Osteoblast (primary cell): ENCODE measurements at places on chromosomes 7 and 10. TPM values are rescaled to one million over a fixed set of nuclear protein-coding genes. Genes with fewer than 3 reads are reported as not detected.
A peak's percentile ranks its signal among the peaks of the same experiment; 100 is the strongest.

Gene CDHR1
- under 0.01 TPM in 1 of 2 replicates, not detected in the other for total RNA-seq

Gene ARHGAP22
- 45.6 and 50.1 TPM in 2 replicates for total RNA-seq

DNA sequence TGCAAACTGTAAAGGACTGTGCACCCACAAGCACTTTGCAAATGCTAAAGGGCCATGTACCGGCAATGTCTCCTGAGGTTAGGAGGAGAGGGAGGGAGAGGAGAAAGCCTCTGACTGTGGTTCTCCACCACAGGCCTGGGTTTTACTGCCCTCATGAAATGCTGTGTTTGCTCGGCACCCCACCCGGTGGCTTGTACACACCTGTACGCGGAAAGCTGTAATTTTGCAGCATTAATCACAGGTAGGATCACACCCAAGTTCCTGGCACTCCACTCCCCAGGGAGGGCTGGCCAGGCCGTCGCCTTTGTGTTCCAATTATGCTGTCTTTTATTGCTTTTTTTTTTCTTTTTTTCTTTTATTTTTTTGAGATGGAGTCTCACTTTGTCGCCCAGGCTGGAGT, 78.5 kb upstream of the MYL10 start:
- no peak for DNase-seq

DNA sequence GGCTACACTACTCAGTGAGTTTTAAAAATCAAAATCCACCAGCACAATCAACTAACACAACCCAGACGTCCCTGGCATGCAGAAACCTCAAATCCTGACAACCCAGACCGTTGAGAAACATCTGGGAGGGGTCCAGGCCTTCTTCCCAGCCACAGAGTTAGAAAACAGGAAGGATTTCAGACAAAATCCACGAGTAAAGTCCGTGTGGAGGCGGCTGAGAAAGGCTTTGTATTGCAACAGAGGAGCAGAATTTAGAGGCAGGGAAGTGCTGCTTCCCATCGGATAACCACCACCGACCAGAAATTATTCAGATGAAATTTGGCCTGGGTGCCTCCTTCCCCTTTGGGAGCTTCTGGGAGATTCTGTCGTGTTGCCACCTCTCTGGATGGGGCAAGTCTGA, 61.5 kb downstream of the TNS3 start:
- DNase-seq = peak; percentile 92

DNA sequence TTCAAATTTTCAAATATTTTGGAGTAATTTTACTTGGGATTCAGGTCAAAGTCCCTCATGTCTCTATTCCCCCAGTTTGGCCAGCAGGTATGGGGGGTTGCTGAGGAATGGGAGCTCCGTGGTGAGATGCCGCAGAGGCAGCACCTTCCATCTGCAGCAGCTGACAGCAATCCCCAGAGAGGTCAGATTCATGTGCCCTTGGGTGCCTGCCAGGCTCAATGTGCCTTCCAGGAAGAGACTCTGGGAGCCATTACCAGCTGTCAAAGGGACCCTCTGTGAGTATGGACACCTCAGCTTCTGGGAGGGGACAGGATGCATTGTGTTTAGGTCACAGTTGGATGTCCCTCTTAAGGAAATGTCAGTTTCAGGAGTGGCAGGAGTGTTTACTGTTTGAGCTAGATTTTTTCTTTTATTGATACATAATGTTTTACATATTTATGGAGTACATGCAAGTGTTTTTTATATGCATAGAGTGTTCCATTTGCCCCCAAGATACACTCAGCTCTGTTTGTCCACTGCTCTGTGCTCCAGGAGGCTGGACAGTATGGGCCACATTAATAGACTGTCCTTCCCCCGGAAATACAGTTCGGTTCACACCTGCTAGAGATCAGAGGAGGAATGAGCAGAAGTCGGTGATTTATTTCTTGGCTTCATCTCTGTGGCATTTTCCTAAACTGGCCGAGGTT, 75.3 kb upstream of the GRB10 start:
- no peak for DNase-seq

DNA sequence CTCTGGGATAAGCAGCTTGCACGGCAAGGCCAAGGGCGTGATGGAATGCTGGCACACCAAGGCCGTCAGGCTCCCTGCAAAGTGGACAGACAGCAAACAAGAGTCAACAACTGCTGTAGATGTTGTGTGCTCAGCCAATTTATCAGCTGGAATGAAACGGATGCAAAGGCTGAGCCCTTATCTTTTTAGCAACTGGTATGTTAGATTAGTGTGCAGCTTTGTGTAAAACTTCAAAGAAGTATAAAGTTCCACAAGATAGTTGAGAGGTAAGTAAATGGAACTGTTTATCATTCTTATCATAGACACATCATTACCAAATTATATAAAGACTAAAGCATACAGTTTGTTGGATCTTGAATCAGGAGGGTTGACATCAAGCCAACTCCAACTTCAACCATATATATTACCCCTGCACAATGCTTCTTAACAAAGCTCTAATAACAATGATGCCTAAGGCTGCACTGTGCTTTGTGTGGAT, 289.0 kb downstream of the TNS3 start:
- no peak for DNase-seq
